ENCODE measurements at places on chromosomes 12 and 14. TPM values are rescaled to one million over a fixed set of nuclear protein-coding genes. Genes with fewer than 3 reads are reported as not detected.

Gene SOX5
- 9.4 TPM for total RNA-seq

Gene TMTC1
- 61.5 TPM for total RNA-seq

Gene TMEM120B
- total RNA-seq: 4.8 TPM

Gene KCNC2
- under 0.01 TPM for total RNA-seq

Gene RHEBL1
- not detected for total RNA-seq

Gene TAS2R7
- total RNA-seq: not detected

Gene PDE3A
- total RNA-seq: 90.0 TPM

Gene LRP1-AS
- not detected for total RNA-seq

Gene CHURC1
- total RNA-seq: 110 TPM

Measured in sigmoid colon (tissue), 7 donors.